Hepatocyte (in vitro differentiated cells): ENCODE measurements at places on chromosomes 11 and 22. TPM values are rescaled to one million over a fixed set of nuclear protein-coding genes. Genes with fewer than 3 reads are reported as not detected.

- no peak for DNase-seq
Measured at GRCh38 chr22:32380991-32381390, 23.3 kb downstream of the RFPL3 start.

DNA sequence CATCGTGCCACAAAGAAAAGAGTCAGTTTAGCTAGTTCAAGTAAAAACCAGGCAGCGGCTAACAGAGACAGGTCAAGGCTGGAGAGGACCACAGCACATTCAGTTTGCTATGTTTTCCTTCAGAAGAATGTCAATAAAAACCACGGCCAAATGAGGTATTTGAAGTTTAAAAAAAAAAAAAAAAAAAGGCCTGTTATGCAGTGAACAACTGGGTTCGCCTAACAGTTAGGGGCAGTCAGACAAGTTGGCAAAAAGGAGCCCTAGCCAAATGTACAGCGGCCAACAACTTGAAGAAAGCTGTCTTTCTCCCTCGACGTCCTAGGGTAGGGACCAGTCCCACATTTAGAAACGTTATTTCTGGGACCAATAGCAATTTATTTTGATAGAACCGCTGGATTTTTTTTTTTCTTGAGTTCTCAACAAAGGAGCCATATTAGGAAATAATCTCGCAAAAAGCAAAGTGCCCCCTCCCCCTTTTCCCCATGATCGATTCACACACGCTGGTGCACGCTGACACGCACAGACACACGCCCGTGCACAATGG lies 237.8 kb downstream of the TTC28 start:
- peak; percentile 9 for DNase-seq

DNA sequence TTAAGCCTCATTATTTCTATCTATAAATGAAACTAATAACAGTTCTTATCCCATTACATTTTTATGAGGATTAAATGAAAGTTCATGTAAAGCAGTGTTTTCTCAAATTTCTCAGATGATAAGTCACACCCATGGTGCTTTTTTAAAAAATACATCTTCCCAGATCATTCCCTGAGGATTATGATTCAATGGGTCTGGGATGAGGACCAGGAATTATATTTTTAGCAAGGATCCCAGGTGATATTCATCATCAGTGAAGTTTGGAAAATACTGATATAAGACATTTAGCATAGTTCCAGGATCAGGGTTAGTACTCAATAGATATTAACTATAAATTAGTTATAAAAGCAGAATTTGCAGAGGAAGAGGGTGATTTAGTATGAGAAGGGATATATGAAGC lies 89.1 kb downstream of the BBOX1 start:
- no peak for DNase-seq

JAML gene
- 3.5 and 5.3 TPM in 2 replicates for total RNA-seq

TMPRSS4 gene
- 10.9 and 12.9 TPM in 2 replicates for total RNA-seq
